H9 (cell line): ENCODE measurements at places on chromosomes 12 and 14. TPM values are rescaled to one million over a fixed set of nuclear protein-coding genes. Genes with fewer than 3 reads are reported as not detected.

Gene OR6C65
- total RNA-seq, result not detected in 2 replicates

Gene PLEKHH1
- 26.9 and 35.3 TPM in 2 replicates for total RNA-seq

Gene KMT2D
- total RNA-seq, result 83.9 and 93.7 TPM in 2 replicates

Gene KERA
- total RNA-seq, result not detected in 2 replicates

Gene POLE2
- total RNA-seq, result 24.1 and 25.7 TPM in 2 replicates

Gene KLHL33
- total RNA-seq, result 0.04 TPM in 2 replicates

Gene PSMB5
- total RNA-seq, result 252 and 253 TPM in 2 replicates

Gene KCNK10
- total RNA-seq, result 0.29 and 0.33 TPM in 2 replicates

Gene CYP46A1
- 0.59 and 0.75 TPM in 2 replicates for total RNA-seq

Gene MANSC1
- 9.1 and 9.8 TPM in 2 replicates for total RNA-seq
